WTC11 (cell line): ENCODE measurements at places on chromosomes 3 and 15. TPM values are rescaled to one million over a fixed set of nuclear protein-coding genes. Genes with fewer than 3 reads are reported as not detected.

- no peak for DNase-seq
These were observed 124.6 kb downstream of the CD47 start for GRCh38 chr3:107966276-107966675.

DNA sequence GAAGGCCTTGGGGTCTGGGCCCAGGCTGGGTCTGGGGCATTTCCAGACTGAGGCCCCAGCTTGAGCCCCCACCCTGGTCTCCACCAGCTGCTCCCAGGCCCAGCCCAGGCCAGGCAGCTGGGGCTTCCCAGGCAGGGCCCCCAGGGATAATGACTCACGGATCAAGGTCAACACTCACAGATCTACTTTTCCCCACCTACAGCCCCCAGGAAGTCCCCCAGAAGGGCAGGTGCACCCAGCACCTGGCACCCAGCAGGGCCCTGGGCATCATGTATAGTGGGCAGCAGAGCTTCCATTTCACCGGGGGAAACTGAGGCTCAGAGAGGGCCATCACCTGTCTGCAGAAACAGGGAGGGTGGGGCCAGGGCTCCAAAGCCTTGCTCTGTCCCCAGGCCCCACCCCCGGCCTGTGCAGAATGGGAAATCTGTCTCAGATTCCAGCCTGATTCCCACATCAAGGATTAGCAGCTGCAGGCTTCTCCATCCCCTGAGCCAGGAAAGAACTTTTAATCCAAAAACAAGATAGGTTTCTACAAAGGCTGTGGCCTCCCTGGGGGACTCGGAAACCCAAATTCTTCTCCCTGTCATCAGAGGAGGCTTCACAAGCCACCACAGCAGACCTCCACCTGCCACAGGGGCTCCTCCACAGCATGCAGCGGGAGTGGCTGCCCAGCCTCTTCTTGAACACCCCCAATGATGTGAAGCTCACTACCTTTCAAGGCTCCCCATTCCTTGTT lies 49.8 kb downstream of the IQSEC1 start:
- no peak for DNase-seq

DNA sequence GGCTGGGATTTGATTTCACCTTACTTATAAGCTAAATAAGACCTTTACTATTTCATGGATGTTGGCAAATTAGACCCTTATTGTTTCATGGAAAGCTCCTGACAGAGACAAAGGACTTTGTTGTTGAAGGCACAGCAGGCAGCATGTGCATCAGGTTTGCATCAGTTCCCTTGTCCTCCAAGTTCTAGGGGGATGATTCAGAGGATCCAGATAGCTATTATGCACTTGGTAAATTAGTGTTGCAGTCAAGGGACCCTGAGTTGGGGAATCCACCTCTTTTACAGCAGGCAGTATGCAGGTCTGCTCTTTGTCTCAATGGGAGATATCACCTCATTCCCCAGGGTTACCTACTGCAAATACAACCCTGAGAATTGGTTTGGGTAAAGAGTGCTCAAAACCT lies 131.4 kb upstream of the IGSF10 start:
- DNase-seq, result no peak

DNA sequence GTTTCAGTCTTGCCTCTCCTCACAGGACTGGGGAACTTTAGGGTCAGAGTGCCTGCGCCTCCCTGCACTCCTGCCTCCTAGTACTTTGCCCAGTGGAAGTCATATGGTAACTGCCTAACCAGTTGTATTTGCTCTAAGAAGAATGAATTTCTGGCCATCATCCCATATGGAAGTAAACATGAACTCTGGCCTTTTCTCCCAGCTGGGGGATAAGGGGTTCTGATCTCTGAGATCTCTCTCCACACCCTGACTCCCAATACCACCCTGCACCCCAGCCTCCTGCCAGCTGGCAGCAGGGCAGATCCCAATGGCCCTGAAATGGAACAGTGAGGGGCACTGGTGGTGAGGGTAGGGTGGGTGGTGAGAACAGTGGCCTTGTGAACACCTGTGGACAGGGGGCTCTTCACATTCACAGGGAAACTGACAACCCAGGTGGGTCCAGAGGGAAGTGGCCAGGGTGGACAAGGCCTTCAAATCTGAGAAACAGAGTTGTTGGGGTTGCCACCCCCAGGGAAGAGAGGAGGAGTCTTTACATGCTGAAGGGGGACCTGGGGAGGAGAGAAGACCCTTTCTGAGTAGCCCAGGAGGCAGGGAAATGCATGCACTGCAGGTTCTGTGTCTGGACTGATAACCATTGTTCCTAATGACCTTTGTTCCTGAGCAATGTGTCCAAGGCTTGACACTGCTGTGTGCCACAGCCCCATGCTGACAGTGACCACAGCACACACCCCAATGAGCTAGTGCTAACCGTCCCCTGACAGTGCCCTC lies 36.9 kb downstream of the RHCG start:
- DNase-seq, result no peak

- no peak for DNase-seq
These were observed 88.3 kb upstream of the COL8A1 start for GRCh38 chr3:99549957-99550603.

- DNase-seq, result no peak
These were observed 17.5 kb downstream of the RGMA start for GRCh38 chr15:93071469-93071936.

DNA sequence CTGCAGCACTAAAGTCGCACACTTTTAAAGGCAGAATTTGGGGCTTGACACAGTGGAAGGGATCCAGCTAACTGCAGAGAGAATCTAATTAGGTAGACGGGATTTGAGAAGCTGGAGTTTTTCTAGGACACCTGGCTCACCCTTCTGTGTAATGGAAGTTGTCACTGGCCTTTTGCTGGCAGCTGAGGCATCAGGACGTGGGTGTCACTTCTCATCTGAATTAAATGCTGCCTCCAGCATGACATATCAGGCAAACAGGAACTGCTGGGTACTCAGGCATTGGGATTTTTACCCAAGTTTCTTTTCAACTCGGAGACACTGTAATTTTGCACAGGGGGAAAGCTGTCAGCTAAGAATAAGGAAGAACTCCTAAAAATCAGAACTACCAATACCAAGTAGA lies 861.9 kb upstream of the ARPP21 start:
- DNase-seq, result no peak

DNA sequence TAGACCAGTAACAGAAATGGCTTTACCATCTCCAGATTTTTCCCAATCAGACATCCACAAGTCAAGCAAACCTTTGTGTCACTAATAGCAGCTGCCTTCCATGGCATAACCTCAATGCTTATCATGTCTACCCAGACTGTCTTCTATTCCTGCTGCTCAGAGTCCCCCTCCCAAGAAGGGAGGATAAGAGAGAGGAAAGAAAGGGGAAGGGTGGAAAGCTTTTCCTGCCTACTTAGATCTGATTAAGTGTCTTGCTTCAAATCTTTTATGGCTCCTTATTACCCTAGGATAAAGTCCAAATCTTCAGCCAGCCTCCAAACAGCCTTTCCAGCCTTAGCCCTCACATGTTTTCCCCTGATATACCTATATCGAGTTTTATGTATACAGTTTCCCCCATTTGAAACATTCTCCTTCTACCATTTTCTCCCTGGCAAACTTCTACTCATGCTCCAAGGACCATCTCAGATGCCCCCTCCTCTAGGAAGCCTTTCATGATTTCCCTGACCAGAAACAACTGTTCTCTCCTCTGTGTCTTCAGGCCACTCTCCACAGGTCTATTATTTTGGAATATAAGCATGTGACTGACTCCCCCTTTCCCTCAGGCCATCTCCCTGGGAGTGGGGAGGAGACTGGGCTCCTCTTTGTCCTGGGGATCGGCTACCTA lies 7.9 kb upstream of the SSUH2 start:
- DNase-seq, result no peak

GRCh38 chr3:157199841-157200240 lies 39.9 kb upstream of the CCNL1 start:
- DNase-seq, result no peak

DNA sequence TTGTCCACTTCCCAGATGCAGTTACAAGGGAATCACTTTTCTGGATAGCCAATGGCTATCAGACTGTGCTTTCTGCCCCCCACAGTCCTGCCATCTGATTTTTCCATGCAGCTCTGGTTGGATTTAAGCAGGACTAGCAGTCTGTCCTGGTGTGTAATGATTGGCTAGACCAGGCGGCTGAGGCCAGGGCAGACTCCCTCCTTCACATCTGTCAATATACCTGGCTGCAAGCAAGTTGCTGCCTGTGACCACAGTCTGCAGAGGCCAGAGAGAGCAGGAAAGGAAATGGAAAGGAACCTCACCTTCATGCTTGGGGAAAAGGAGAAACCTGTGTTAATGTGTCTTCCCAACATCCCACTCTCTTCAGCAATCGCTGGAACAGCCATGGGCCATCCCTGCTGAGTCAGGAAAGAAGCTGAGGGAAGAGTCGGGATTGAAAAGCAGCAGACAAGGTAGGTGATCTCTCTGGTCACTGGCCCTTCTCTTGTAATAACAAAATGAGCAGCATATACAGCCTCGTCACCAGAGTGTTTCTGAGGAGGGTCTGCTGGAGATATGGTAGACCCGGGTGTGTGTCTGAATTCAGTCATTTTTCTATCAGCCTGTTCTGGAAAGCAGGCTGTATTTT lies 126.7 kb upstream of the PHLDB2 start:
- no peak for DNase-seq

DNA sequence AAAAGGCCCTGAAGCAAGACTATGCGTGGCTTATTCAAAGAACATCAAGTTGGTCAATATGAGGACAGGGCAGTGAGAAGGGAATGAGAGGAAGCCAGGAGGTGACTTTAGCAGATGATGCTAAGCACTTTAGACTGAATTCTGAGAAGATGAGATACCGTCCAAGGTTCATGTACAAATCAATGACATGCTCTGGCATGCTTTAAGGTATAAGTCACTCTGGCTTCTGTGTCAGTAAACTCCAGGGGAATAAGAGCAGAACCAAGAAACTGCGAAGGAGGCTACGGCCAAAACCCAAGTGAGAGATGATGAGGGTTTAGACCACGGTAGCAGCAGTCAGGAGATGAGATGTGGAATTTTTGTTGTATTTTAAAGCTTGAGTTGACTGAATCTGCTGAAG lies 8.9 kb upstream of the CCDC50 start:
- no peak for DNase-seq

- DNase-seq, result no peak
These were observed 111.1 kb upstream of the GPR149 start for GRCh38 chr3:154540950-154541604.

The C3orf18 gene
- total RNA-seq, result 11.5 to 14.0 TPM (median 12.1 TPM) in 3 replicates

The TUSC7 gene
- total RNA-seq, result not detected in 3 replicates

The TEX55 gene
- not detected in 3 replicates for total RNA-seq

The APBA2 gene
- 11.2 to 14.6 TPM (median 13.9 TPM) in 3 replicates for total RNA-seq

The C3orf85 gene
- not detected in 3 replicates for total RNA-seq

The MGLL gene
- total RNA-seq, result 0.73 to 0.96 TPM (median 0.94 TPM) in 3 replicates
